ENCODE measurements at places on chromosomes 12 and 14.

- DNase-seq: no peak
These were observed 13.3 kb upstream of the LRRC10 start for GRCh38 chr12:69623970-69624369.

DNA sequence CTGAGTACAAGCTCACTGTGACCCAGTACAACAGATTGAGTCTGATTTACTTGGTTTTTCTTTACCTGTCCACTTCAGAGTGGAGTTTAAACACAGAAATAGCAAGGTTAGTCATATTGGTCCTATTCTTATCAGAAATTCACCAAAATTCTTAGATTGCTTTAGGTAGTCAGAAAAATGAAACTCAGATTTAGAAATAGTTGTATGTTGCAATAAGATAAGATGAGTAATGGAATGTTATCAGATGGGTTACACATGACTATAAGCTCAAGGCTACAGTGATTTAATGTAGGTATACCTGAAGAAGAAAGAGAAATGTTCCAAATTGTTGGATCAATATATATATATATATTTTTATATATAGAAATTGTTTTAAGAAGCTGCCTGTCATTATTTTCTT, 524.1 kb downstream of the LRFN5 start:
- DNase-seq: no peak

DNA sequence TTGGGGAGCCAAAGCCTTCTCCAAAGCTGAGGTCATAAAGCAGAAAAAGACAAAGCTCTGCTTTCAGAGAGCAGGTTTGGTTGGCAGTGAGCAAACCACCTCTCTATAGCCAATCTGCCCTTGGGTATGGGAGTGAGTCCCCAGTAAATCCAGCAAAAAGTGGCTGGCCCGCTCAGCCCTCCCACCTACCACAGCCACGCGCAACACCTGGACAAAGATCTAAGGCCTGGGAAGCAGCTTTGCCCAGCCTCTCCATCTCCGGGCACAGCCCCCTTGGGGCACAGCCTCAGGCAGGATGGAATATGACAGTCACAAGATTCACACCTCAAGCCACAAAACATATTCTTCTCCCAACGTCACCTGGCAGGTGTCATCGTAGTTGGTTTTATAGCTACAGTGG, 211.7 kb upstream of the EEA1 start:
- DNase-seq: no peak

GRCh38 chr14:61444215-61444768, 122.9 kb downstream of the PRKCH start:
- no peak for DNase-seq

GRCh38 chr12:69163681-69164362, 75.5 kb upstream of the CPSF6 start:
- no peak for DNase-seq

GRCh38 chr14:85071447-85071846, 458.5 kb upstream of the FLRT2 start:
- no peak for DNase-seq

DNA sequence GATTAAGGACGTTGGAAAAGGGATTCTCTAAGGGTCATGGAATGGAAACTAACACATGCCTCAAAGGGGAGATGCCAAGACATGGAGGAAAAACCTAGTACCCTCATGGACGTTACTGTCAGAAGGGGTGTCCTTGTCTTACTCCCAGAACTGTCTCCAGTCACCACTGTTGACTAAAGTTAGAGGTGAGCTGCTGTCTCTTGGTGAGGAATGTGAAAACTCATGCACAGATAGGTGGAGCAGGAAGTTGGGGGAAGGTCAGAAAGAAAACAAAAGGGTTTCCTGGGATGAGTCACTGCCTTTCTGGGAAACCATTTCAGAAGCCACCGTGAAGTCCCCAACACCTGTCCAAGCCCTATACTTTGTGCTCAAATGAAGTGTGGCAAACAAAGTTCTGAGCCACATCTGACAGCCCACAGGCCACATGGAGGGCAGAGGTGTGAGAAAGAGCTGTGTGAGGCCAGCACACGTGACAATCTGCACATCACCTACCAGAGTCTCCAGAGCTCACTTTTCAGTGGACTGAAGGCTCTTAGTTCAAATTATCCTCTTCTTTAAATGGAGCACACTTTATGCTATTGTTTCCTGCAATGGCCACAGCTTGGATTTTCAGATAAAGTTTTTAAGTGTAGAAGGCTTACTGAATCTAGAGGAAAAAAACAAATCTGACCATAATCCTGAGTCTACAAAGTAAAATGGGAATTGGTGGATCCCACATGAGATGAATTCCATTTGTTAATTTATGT, 92.9 kb upstream of the EGLN3 start:
- peak; percentile 51 for DNase-seq

GRCh38 chr14:24054324-24054641, 2.5 kb downstream of the CARMIL3 start:
- no peak for DNase-seq

GRCh38 chr12:31756977-31757420, 28.2 kb upstream of the AMN1 start:
- DNase-seq: peak; percentile 68

DNA sequence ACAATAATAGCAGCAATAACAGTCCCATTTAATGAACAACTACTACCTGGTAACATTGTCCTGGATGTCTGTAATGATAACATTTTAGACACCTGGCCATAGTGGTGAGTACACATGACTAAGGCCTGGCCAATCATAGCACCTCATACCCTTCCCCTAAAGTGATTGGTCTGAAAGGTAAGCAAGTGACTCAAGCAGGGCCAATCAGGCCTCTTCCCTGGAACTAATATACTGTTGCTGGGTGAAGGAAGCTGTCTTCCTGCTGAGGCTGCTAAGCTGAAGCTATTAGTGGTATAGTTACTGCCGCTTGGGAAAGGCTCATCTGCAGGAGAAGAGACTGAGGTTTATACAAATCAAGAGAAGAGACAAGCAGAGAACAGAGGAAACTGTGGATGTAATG, 18.7 kb upstream of the NOS1 start:
- DNase-seq: no peak

DNA sequence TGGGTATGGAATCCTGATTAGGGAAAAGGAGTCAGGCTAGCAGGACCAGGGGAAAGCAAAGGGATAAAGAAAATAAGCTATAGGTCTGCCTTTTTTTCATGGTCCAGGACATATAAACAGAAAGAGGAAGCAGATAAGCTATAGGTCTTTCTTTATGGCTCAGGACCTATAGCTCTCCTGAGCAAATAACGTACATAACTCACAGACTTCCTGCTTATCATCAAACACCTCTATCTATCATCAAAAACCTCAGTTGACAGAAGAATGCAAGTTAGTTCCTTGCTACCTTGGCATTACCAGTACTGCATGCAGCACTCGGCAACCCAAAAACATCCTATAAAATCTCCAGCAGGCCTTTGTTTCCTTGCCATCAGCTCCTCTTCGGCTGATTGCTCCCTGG, 238.7 kb upstream of the OR4E1 start:
- no peak for DNase-seq

GRCh38 chr12:52581481-52581880, 7.8 kb upstream of the KRT74 start:
- DNase-seq: peak; percentile 66

GRCh38 chr14:68862954-68863594, 70.2 kb upstream of the ZFP36L1 start:
- DNase-seq: no peak

- no peak for DNase-seq
These were observed 1059.3 kb downstream of the TMEM121 start for GRCh38 chr14:106585692-106586091.

DNA sequence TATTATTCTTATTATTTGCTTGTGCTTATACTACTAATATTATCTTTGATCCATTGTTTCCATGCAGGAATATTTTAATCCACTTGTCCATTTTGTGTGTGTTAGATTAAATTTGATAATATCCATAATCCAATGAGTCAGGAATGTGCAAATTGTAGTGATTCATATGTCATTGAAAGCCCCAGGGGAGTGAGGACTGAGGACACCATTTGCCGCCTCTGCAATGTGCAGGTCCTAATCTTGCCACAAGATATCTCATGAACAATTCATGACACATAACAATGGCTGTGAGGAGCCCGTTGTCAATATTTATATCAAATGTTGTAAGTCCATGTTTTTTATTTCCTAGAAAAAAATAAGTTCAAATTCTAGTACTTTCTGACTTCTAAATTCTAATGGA, 250.5 kb downstream of the ZFP36L1 start:
- DNase-seq: no peak

GRCh38 chr12:46160981-46161690, 107.7 kb downstream of the SLC38A1 start:
- no peak for DNase-seq
